ENCODE measurements at places on chromosomes 13 and 19.

DNA sequence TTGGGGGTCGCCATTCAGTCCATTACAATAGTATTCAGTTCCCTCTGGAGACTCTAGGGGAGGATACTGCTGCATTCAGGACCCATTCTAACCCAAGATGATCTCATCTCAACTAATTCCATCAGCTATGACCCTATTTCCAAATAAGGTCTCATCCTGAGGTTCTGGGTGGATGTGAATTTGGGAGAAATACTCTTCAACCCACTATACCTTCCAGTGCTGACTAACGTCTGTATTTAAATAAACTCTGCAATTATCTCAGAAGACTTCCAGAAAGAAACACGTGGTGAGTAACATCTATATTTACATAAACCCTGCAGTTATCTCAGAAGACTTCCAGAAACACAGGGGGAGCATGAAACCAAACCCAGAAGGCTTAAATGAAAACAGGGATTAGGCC lies 1300.7 kb downstream of the PCDH9 start:
- DNase-seq: no peak

GRCh38 chr19:19417628-19418245 lies 12.3 kb downstream of the GATAD2A start:
- no peak for DNase-seq

DNA sequence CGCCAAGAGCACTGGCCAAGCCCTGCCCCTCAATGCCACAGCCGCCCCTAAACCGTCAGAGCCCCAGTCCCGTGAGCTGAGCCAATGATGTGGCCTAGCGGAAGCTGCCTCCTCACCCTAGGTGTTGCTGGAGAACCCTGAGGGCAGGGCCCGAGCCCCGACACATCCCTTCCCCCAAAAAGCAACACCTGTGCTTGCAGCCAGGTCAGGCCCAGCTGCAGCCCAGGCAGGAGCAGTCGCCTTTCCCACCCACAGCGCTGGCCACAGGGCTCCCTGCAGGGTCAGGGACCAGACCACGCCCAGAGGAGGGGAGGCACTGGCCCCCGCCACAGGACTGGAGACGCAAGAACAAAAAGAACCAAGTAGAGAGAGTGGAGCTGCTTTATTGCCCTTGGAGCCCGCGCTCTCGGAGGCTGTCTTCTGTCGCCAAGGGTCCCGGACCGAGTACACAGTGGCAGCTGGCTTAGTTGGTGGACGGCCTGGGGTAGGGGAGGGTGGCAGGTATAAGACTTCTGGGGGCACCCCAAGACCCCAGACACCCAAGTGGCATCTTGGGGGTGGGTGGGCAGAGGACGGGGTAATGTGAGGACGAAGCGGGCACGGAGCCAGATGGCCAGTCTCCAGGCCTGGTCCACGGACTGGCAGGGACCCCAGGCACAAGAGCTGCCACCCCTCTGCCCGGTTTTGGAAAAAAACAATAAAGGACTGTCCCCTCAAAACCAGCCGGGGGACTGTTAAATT lies 3.3 kb downstream of the P2RY11 start:
- DNase-seq: peak; percentile 53

DNA sequence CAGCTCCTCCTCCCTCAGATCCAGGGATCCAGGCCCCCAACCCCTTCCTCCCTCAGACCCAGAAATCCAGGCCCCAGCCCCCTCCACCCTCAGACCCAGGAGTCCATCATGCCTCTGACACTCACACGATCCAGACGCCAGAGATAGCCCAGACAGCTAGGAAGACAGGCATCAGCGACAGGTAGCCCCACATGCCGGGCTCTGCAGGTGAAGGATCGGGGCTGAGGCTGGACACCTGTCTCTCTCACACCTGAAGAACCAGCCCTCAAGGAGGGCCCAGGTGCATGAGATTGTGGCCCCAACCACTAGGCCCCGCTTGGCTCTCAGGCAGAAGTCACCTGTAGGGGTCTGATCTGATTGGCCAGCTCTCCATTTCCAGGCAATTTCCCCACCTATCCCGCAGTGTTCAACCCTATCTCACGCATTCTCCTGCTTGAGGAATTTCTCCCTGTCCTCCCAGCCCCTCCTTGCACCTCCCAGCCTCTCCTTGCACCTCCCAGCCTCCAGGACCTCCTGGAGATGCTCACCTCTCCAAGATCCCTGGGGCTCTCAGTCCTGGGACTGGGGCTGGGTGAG lies 4.2 kb downstream of the TMEM150B start:
- no peak for DNase-seq

GRCh38 chr13:44414716-44415115 lies 41.1 kb downstream of the SERP2 start:
- DNase-seq: no peak

DNA sequence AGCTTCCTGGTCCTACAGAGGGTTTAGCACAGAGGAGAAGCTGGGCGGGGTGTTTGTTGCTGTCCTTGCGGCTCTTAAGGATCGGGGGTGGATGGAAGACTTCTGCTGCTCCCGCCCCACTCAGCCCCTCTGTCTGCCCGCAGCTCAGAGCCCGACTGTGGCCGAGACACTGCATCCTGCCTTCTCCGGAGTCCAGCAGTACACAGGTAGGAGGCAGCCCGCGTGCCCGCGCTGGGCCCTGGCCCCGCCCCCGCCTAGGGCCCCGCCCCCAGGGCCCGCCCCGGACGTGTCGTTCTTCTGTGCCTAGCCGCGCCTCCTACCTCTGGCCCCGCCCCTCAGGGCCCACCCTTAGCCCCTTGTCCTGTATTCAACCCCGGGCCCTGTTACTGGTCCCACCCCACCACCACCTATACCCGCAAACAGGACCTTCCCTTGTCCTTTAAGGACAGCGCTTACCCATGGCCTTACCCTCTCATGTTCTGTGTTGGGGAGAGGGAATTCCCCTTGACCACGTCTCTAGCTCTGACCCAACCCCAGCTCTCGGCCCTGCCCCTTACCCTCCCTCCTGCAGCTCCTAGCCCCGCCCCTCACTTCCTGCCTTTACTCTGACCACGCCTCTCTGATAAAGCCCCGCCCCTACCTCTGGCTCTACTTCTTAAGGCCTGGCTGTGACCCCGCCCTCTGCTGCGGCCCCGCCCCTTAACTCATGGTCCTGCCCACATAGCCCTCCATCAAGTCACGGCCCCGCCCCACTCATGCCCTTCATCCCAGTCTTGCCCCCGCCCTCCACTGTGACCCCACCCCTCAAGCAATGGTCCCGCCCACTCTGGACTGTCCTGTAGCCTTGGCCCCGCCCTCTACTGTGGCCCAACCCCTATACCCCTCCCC lies 60.5 kb downstream of the CELF5 start:
- peak; percentile 91 for DNase-seq

Measured in right lobe of liver (tissue), 6 donors.